NCI-H187 treated with DMSO at 0.1 percent for 48 hours (cell line): ENCODE measurements at places on chromosomes 2 and 18.
A peak's percentile ranks its signal among the peaks of the same experiment; 100 is the strongest.

DNA sequence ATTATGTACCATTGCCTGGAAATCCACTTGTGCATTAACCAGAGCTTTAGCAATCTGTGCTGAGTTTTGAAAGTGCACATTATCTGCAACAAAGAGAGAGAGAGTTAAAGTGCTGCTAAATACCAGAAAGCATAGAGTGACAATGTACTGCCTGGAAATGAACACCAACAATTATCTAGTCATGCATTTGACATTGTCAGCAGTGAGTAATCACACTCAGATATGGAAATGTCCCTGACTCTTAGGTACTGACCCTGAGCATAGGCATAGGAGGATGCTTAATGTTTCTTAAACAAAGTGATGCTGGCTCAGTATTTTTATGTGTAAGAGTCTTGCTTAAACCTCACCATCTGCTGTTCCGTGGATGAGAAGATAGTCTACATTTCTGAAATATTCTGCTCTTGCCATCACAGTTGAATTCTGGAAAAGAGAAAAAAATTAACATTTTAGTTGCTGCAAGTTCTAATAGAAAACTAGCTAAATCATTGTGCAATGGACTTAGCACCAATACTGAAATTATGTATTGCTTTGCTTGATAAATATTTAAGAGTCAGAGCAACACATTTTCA lies 20.8 kb upstream of the GCG start:
- no peak for DNase-seq

DNA sequence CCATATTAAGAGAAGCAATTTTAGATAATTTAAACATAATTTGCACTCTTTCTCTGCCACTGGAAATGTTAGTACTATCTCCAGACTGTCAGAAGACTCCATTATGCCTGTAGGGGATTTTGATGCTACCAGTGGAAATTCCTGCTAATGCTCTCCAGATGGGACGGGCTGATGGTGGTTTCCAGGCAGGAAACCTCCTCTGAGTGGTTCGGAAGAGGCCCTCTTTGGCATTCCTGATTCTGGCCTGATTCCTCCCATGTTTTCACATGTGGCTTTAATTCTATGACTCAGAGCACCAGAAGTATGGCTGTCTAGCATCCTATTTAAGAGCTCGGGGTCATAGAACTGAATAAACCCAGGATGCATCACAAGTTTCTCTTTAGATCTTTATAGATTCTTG lies 70.9 kb upstream of the ST6GAL2 start:
- no peak for DNase-seq

GRCh38 chr18:23689616-23690504 lies 607 bp downstream of the LAMA3 start:
- DNase-seq: no peak

- no peak for DNase-seq
Observed at GRCh38 chr2:67065046-67065445, 332.1 kb upstream of the ETAA1 start.

DNA sequence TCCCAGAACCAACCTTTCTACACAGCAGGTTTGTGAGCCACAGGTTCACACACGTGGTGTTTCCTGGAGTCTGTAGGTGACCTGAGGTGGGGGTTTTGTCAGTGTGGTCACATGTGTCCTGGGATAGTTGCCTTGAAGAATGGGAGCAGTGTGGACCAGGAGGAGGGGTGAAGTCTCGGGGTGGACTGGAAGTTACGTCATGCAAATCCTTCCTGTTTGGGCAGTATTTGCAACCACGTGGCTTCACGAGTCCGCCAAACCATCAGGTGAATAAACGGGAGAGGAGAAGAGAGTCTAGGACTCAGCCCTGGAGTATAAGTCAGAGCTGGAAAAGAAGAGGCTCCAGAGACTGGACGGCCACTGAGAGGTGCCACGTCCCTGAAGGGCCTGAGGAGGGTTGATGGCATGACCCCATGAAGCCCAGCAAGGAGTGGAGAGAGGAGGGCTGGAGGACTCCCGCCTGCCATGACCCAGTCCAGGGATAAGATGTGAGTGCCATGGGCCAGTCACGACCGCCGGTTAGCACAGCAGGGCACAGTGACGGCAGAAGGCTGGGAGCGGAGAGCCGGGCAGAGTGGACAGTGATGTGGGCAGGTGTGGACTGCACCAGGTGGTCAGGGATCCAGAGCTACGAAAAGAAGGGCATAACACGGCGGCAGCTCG lies 16.5 kb downstream of the LPIN1 start:
- no peak for DNase-seq

GRCh38 chr2:168574856-168575630 lies 119.0 kb downstream of the CERS6 start:
- DNase-seq: peak; percentile 15

GRCh38 chr2:143949121-143949848 lies 570.6 kb downstream of the ZEB2 start:
- no peak for DNase-seq

GRCh38 chr2:239464166-239465016 lies 63.6 kb upstream of the HDAC4 start:
- DNase-seq: no peak

- no peak for DNase-seq
Observed at GRCh38 chr2:11657646-11658045, 12.3 kb downstream of the NTSR2 start.

DNA sequence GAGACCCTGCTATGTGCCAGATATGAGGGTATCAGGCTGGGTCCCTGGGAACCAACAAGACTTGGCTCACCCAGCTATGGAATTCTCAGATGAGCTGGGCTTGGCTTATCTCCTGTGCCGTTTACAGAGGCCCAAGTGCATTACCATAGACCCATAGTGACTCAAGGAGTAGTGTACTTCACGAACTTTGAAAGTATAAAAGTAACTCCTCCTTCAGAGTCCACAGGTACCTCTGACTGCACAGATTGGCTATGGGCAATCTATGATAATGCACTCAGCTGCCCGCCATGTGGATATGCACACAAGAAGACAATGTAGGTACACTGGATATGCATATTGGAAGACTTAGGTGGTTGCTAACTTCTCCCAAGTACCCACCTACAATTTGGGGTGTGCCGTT lies 78.4 kb downstream of the QPCT start:
- DNase-seq: no peak

DNA sequence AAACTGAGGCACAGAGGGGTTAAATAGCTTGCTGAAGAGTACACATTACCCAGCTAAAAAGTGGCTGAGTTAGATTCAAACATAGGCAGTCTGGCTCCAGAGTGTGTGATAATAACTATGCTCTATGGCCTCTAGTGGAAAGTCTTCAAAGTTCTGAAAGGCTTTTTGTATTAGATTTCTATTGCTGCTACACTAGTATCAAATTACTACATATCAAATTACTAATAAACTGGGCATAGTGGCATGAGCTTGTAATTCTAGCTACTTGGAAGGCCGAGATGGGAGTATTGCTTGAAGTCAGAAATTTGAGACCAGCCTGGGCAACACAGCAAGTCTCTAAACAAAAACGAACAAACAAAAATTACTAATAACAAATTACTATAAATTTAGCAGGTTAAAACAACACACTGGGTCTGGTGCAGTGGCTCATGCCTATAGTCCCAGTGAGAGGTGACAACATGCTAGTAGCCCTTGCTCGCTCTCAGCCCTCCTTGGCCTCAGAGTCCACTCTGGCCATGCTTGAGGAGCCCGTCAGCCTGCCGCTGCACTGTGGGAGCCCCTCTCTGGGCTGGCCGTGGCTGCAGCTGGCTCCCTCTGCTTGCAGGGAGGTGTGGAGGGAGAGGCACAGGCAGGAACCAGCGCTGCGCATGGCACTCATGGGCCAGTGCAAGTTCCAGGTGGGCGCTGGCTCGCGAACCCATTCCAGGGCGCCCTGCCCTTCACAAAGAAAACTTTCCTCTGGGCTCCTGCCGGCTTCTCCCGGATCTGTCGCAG lies 38.2 kb upstream of the TWSG1 start:
- DNase-seq: no peak

DNA sequence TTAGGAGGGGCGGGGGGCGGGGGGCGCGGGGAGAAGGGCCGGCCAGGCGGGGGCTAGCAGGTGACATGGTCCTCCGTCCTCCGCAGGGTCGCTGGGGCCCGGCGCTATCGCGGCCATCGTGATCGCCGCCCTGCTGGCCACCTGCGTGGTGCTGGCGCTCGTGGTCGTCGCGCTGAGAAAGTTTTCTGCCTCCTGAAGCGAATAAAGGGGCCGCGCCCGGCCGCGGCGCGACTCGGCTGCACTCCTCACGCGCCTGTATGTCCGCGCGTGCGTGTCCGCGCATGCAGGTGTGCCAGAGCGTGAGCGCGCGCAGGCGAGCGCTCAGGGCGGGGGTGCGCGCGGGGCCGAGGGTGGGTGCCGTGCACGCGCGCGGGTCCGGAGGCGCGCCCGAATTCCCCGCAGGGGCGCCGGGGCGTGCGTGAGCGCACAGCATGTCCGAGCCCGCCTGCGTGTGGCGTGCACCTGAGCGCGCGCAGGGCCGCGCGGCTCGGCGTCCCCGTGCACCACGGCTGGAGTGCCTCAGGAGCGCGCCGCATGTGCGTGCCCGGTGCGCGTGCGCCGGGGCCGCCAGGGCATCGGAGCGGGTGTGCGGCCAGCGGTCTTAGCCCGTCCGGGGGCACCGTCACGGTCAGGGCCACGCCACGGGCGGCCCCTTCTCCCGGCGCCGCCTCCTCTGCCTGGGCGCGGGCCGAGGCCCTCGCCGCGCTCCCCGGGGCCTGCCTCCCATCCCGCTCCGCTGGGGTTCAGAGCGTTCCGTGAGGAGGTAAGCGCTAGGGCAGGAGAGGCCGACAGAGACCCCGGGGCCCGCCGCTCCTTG lies 6.3 kb downstream of the SNORC start:
- no peak for DNase-seq
